ENCODE measurements at places on chromosomes 7 and 10. TPM values are rescaled to one million over a fixed set of nuclear protein-coding genes. Genes with fewer than 3 reads are reported as not detected.

The C1QL3 gene
- total RNA-seq: not detected

The FAM131B gene
- 1.6 TPM for total RNA-seq

The CLDN15 gene
- 3.3 TPM for total RNA-seq

The HMX3 gene
- total RNA-seq: not detected

The CC2D2B gene
- under 0.01 TPM for total RNA-seq

The GPR15LG gene
- total RNA-seq: not detected

The KCND2 gene
- 5.1 TPM for total RNA-seq

The CCL24 gene
- not detected for total RNA-seq

The PNPLA8 gene
- total RNA-seq: 22.3 TPM

The CCDC7 gene
- 26.8 TPM for total RNA-seq

The OR2A5 gene
- total RNA-seq: not detected

The TMEM236 gene
- under 0.01 TPM for total RNA-seq

The GJD4 gene
- total RNA-seq: not detected

The NMT2 gene
- total RNA-seq: 32.1 TPM

The ASZ1 gene
- total RNA-seq: not detected

The LIPM gene
- total RNA-seq: not detected

The ATG9B gene
- total RNA-seq: 0.20 TPM

The SAMD9L gene
- 7.0 TPM for total RNA-seq

The SFTPA1 gene
- not detected for total RNA-seq

The TMEM26 gene
- total RNA-seq: not detected

Measured in subcutaneous preadipocyte (primary cell).